Kidney tubule cell (primary cell): ENCODE measurements at places on chromosomes 1 and 21.

GRCh38 chr1:207962716-207963426, 51.9 kb upstream of the CD34 start:
- DNase-seq = peak; percentile 40

DNA sequence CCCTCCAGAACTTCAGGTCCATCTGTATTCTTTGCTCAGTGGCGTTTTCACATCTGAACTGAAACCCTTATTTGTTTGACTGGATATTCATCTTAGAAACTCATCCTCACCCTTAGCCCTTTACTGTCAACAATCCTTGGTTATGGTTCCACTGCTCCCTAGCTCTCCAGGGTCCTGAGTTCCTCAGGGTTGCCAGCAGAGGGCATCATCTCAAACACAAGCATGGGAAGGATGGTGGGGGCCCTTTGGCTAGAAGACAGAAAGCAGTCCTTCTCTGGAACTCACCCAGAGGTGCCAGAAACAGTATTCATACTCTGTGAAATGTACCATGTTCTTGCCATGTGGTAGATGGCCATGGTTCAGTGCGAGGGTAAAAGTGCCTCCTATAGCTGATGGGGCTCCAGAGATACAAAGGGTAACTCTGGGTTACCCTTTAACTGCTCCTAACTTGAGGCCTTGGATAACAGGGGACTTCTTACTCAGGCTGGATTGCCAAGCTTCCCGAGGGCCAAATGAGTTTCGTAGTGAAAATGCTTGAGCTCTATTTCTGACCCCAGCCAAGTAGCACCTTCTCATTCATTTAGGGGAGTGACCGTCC, 11.3 kb downstream of the NCSTN start:
- peak; percentile 28 for DNase-seq

DNA sequence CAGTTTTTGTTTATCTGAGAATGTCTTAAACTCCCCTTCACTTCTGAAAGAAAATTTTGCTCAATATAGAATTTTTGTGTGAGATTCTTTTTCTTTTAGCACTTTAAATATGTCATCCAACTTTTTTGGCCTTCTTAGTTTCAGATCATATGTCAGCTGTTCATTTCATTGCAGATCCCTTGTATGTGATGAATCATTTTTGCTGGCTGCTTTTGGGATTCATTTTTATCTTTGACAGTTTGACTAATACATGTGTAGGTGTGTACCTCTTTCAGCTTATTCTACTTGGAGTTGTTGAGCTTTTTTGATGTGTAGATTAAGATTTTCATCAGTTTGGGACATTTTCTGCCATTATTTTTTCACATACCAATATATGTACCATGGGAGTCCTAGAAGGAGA, 156.8 kb downstream of the FASLG start:
- no peak for DNase-seq

GRCh38 chr21:39060485-39061083, 122.7 kb downstream of the PSMG1 start:
- no peak for DNase-seq

DNA sequence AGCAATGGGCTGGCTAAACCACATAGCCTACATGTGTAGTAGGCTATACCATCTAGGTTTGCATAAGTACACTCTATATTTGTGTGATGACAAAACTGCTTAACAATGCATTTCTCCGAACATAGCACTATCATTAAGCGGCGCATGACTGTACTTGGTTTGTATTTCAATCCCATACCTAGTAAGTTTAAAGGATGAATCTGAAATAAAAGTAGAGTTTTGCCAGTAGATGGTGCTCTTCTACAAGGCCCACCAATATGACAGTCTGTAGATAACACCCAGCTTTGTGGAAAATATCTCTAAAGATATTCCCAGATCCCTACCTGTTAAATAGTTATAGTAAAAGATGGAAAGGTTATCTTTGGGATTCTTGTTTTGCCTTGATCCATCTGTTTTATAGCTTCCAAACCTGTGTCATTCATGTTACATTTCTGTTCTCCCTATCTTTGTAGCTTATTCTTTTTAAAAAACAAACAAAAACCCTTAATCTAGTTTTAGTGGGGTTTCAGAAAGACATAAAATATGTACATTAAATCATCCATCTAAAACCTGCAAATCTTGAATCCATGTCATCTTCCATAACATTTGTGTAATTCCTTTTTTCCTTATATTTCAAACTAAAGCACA, 33.9 kb upstream of the ASPM start:
- peak; percentile 55 for DNase-seq
